RPMI7951 (cell line): ENCODE measurements at places on chromosomes 16 and 17. TPM values are rescaled to one million over a fixed set of nuclear protein-coding genes. Genes with fewer than 3 reads are reported as not detected.

DNA sequence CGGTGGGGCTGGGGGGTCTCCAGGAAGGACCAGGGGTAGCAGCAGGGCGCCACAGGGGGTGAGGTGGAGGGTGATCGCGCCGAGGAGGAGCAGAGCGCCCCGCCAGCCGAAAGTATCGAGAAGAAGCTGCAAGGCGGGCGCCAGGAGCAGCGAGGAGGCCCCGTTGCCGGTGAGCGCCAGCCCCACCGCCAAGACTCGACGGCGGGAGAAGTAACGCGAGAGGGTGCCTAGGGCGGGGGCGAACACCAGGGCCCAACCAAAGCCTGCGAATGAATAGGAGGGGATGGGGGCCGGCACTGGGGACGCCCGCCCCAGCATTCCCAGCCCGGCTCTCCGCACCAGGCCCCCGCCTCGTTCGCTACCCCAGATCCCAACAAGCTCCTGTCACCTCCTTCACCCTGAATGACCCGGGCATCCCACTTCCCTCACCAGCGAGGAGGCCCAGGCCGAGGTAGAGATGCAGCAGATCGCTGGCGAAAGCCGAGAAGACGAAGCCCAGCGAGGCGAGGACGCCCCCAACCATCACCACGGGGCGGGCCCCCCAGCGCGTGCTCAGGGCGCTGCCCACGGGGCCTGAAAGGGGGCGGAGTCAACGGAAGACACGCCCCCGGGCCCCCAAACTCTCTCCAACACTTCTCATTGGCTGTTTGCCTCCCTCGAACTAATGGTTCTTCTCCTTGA is 1.3 kb downstream of the SLC16A11 start:
- no peak for DNase-seq

Gene ZNF385C
- not detected in 2 replicates for total RNA-seq

Gene SLC9A5
- 0.98 and 1.1 TPM in 2 replicates for total RNA-seq

- no peak for DNase-seq
Measured at GRCh38 chr17:36674278-36674650, 72.9 kb downstream of the MRM1 start.

Gene SHCBP1
- total RNA-seq = 56.6 and 61.0 TPM in 2 replicates

Gene SLC38A8
- not detected in 2 replicates for total RNA-seq
